Progenitor cell of endocrine pancreas (in vitro differentiated cells): ENCODE measurements at places on chromosomes 2 and 18. TPM values are rescaled to one million over a fixed set of nuclear protein-coding genes. Genes with fewer than 3 reads are reported as not detected.

Gene CCBE1
- 1.1 and 1.2 TPM in 2 replicates for total RNA-seq

Gene SLC5A7
- 0.60 and 1.8 TPM in 2 replicates for total RNA-seq

Gene CGREF1
- total RNA-seq, result 0.31 and 0.87 TPM in 2 replicates

Gene RNF144A
- 39.9 and 40.2 TPM in 2 replicates for total RNA-seq

Gene UGT1A4
- not detected in 2 replicates for total RNA-seq

Gene INSIG2
- 34.3 and 35.3 TPM in 2 replicates for total RNA-seq

Gene LYPD1
- total RNA-seq, result 7.1 and 13.8 TPM in 2 replicates

- H3K27me3 ChIP-seq, result peaks cover 11% of the 10 kb centered on the region
- peaks cover 11% of the 10 kb centered on the region for H3K4me1 ChIP-seq
- no peaks in the 10 kb centered on the region for H3K36me3 ChIP-seq
- no peak overlapping the region for H3K4me3 ChIP-seq
- DNase-seq, result no peak
- no peak overlapping the region for H3K27ac ChIP-seq
Measured at GRCh38 chr18:7173216-7173615, 55.6 kb upstream of the LAMA1 start.

GRCh38 chr2:85813982-85814801 is 60.4 kb downstream of the ATOH8 start:
- H3K27ac ChIP-seq, result no peak overlapping the region
- H3K4me1 ChIP-seq, result peaks cover 3% of the 10 kb centered on the region
- DNase-seq, result peak; percentile 93
- H3K36me3 ChIP-seq, result no peaks in the 10 kb centered on the region

DNA sequence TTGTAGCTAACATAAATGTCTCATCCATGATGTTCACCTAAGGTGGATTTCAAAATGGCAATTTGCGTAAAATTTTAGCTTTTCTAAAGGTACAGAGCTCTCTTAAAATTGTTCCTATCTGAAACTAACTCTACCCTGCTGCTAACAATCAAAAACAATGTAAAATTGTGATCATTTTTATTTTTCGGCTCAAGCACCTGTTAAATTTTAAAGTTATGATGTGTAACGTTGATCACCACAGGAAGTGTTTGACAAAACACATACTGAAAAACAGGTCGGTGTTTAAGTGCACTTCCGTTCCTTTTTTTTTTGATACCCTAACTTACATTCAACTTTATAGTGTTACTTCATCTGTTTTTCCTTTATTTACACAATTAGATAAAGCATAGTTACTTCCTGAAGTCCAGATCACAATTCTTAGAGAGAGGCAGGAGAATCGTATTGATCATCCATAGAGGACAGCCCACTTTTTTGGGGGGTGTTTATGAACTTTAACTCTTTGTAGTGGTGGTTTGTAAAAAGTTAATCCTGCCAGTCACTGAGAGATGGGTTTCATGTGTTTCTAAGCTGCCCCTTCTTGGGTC is 6.0 kb upstream of the NCK2 start:
- DNase-seq, result no peak
- H3K36me3 ChIP-seq, result no peaks in the 10 kb centered on the region

- peak overlapping the region; percentile 84 for H3K27ac ChIP-seq
- peak; percentile 18 for DNase-seq
- no peaks in the 10 kb centered on the region for H3K36me3 ChIP-seq
Measured at GRCh38 chr2:28683100-28683706, 68.4 kb upstream of the PPP1CB start.

DNA sequence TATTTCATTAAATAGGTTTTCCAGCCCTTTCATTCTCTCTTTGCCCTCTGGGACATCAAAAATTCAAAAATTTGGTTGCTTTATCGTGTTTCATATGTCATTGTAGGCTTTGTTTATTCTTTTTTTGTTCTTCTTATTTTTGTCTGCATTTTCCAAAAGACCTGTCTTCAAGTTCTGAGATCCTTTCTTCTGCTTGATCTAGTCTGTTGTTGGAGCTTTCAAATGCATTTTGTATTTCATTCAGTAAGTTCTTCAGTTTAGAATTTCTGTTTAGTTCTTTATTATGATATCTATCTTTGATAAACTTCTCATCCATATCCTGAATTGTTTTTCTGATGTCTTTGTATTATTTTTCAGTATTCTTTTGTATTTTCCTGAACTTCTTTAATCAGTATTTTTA is 123.6 kb downstream of the XRCC5 start:
- H3K4me1 ChIP-seq, result no peaks in the 10 kb centered on the region
- peaks cover 11% of the 10 kb centered on the region for H3K36me3 ChIP-seq
- no peak overlapping the region for H3K4me3 ChIP-seq
- no peak for DNase-seq
- no peaks in the 10 kb centered on the region for H3K27me3 ChIP-seq

DNA sequence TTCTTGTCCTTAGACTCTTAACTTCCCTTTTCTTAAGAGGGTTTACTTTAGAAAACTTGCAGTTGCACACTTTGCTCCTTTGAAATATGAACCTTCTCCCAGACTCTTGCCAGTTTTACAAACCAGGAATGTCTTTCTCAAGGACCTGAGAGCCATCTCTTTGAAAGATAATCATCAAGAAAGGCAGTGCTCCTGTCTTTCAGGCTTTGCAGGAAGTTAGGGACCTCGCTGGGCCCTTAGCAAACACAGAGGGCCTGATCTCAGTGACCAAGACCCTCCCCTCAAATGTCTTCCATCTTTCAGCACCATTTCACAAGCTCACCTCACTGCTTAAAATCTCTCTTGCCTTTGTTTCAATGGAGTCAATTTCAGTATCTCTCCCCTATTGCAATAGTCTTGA is 32.0 kb upstream of the NYAP2 start:
- no peak overlapping the region for H3K4me3 ChIP-seq
- DNase-seq, result no peak
- H3K36me3 ChIP-seq, result no peaks in the 10 kb centered on the region
- H3K4me1 ChIP-seq, result no peaks in the 10 kb centered on the region

DNA sequence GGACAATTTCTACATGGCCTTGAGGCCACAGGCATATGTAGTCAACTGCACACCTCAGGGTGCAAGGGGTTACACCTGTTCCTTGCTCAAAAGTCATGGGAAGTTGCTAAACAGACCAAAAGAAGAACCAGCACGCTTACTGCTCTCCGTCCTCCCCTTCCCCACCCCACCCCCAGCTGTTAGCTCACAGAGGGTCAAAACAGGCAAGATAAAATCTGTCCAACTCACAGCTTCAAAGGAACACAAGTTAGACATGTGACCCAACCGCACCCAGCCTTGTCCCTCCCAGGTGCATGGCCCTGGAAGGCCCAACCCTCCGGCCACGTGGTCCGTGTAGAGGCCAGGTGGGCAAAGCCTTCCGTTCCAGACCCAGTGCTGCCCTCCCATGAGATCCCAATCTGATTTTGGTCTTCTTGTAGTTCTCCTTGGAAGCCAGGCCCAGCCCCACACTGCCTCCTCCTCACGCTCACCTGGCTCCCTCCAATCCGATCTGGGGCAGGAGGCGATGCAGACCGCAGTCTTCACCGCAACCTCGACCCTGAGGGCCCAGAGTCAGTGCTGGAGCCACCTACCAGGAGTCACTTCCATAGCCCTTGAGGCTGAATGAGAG is 14.5 kb upstream of the ASPRV1 start:
- H3K4me1 ChIP-seq, result peaks cover 2% of the 10 kb centered on the region
- H3K4me3 ChIP-seq, result no peak overlapping the region
- H3K27ac ChIP-seq, result no peak overlapping the region
- no peaks in the 10 kb centered on the region for H3K36me3 ChIP-seq
- peaks cover 3% of the 10 kb centered on the region for H3K27me3 ChIP-seq
